Cardiac septum (tissue), 1 donor: ENCODE measurements at places on chromosomes 1 and 21. TPM values are rescaled to one million over a fixed set of nuclear protein-coding genes. Genes with fewer than 3 reads are reported as not detected.
A peak's percentile ranks its signal among the peaks of the same experiment; 100 is the strongest.

GRCh38 chr1:54357967-54358366, 48.2 kb downstream of the SSBP3 start:
- no peak for DNase-seq

GRCh38 chr1:209130886-209131285, 452.6 kb upstream of the CAMK1G start:
- no peak for DNase-seq

DNA sequence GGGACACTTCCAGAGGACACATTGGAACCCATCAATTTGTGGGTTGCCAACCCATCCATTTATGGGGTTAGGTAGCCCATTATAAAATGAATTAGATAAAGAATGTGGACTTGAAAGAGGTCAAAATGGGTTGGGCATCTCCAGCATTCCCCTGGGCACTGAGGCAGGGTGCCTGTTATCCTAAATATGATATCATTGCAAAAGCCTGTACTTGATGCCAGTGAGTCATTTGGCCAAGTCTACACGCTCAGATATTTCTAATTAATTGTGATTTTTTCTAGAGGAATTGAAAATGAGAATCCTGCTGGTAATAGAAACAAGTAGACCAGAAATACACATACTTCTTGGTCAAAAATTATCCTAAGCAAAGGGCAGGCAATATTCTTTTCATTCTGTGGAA, 21.9 kb upstream of the NBL1 start:
- no peak for DNase-seq

- DNase-seq, result no peak
Observed at GRCh38 chr1:97505289-97505688, 415.5 kb downstream of the DPYD start.

DNA sequence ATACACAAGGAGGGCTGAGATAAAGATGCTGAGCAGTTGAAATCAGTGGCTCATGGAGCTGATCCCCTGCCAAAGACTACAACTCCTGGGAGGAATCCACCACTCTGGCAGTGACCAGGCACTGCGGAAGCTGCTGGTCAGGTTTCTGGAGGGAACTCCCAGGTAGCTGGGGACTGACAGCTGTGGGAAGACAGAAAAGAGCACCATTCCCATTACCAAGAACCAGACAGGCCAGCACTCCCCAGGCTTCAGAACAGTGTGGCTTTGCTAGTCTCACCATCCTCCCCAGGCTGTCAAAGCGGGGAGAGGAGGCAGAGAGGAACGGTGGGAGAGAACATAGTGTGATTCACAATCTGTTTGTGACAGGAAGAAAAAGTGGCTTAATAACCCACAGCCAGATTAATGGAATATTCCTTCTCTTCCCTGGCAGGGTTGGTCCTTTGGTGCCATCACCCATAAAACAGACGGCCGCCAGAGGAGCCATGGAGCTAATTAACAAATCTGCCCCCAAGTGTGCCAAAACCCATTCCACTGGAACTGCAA, 92.1 kb downstream of the MAB21L3 start:
- DNase-seq, result no peak

DNA sequence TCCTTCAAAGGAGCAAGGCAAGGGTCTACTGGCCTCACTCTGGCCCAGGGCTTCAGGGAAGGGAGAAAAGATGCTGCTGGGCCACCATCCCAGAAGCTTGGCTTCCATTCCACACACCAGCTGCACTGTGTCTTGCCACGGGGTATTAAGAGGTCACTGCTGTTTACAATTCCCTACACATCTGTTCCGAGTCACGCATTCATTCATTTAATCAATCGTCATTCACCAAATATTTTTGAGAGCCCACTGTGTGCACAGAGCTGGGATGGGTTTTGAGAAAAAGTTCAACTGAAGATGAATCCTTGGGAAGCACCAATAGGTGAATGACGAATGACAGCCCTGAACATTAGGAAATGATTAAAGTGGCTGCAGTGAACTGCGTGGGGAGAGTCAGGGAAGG, 101.7 kb downstream of the NAV1 start:
- DNase-seq, result no peak

GRCh38 chr1:47325528-47325927, 8.1 kb upstream of the CMPK1 start:
- no peak for DNase-seq

GRCh38 chr1:23872421-23872820, 4.3 kb upstream of the FUCA1 start:
- DNase-seq, result no peak

GRCh38 chr1:61184040-61184713, 101.8 kb downstream of the NFIA start:
- DNase-seq, result peak; percentile 93

GRCh38 chr1:241638099-241638682, 2.0 kb downstream of the CHML start:
- no peak for DNase-seq

GRCh38 chr1:211420845-211421454, 71.0 kb downstream of the RD3 start:
- DNase-seq, result no peak

GRCh38 chr1:25873120-25873519, 2.4 kb downstream of the PAQR7 start:
- no peak for DNase-seq

DNA sequence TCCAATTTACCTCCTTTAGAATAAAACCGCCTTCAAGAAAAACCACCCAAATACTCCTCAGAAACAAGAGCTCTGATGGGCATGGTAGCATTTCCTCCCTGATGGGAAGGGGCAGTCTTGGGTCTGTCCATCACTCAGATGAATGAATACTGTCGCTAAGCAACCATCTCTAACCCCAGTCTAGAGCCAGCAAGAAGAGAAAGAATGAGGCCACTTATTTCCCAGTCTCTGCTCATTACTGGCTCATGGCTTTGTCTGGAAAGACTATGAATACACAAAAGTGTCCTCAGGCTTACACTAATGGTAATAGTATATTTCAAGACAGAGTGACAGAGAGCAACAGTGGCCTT, 51.0 kb upstream of the F3 start:
- DNase-seq, result no peak

KCNE2 gene
- total RNA-seq, result 0.22 TPM

HNRNPR gene
- 67.3 TPM for total RNA-seq

ZMYND12 gene
- 1.6 TPM for total RNA-seq

DENND1B gene
- total RNA-seq, result 22.0 TPM

TSTD1 gene
- total RNA-seq, result 12.0 TPM

HES3 gene
- total RNA-seq, result not detected

LAMC1 gene
- 104 TPM for total RNA-seq
